ENCODE measurements at places on chromosomes 1 and 21. TPM values are rescaled to one million over a fixed set of nuclear protein-coding genes. Genes with fewer than 3 reads are reported as not detected.

Gene LRRC3
- 2.1 TPM for total RNA-seq

Gene S1PR1
- 0.06 TPM for total RNA-seq

Gene GPR61
- total RNA-seq = not detected

Gene CD2
- not detected for total RNA-seq

Gene RHEX
- not detected for total RNA-seq

Gene ERVH48-1
- total RNA-seq = not detected

Gene TMEM201
- 15.1 TPM for total RNA-seq

Gene NBPF6
- total RNA-seq = not detected

All from A549 treated with CORT108297 at 1 μM for 4 hours (cell line).